GM13976 (cell line): ENCODE measurements at places on chromosomes 11 and 22.

DNA sequence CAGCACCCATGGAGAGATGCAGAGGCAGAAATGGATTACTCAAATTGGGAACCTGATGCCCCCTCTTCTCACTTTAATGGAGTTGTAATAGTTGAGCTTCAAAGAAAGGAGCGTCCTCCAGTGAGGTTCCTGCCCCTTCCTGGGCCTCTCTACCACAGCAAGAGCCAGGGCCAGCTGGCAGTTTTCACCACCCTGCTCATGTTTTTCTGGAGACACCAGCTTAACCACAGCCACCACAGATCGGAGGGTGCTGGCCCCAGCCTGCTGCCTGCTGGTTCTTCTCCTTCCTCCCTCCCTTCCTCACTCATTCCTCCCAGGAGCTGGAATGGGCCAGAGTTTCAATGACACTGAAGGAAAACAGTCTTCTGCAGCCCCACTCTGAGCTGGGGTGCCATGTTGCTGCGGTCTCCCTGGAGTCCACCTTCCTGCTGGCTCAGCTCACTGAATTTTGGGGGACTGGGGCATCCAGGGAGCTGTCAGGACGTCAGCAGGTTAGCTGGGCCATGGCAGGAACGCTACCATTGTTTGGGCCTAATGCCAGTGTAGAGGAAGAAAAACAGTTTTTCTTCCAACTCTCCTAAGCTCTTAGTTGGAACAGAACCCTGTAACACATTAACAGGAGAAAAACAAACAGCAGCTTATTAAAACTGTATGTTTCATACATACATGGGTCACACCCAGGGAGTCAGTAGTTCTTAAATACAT, 57.7 kb downstream of the TRAF6 start:
- no peak for DNase-seq

DNA sequence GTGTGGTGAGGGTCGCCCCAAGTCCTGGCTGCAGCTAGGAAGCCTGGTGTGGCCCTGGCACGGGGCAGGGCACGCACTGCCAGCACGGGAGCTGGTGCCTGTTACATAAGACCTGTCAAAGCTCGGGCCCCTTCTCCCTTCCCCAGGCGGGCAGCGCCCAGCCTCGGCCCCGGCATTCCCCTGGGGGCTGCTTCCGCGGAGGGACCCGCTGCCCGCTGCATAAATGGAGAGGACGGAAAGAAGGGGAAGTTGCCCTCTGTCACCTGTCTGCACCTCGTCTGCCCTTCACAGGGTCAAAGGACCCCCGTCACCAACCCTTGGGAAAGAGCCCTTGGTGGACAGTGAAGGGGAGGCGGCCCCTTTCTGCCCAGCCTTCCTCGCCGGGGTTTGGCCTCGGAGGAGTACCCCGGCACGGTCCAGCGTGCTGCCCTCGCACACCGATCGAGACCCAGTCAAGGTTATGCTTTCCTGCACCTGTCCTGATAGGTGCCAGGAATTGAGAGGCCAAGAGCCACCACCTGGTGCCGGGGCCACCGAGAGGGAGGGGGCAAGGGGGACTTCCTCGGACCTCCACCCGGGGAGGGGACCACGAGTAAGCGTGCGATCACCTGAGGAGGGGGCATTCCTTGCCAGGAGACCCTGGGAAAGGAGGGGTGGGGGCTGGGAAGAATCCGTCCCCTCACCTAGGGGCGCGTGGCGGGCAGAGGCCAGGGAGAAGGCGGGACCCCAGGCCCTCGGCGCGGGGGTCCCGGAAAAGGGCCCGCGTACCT, 16.8 kb upstream of the MFRP start:
- DNase-seq = no peak

GRCh38 chr11:88657076-88657738, 319.7 kb upstream of the CTSC start:
- DNase-seq = no peak

DNA sequence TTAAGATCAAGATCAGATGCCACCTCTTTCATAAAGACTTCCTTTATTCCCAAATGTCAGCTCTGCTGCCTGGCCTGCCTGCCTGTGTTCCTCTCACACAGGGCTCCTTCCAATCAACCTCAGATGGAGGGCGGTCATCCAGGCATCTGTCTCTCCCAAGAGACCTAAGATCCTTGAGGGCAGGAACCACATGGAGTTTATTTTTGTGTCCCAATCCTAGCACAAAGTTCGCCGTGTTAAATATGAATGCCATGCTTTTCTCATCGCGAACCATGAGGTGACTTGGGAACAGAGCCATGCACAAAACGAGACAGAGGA, 72.7 kb upstream of the ARFGAP3 start:
- DNase-seq = no peak

DNA sequence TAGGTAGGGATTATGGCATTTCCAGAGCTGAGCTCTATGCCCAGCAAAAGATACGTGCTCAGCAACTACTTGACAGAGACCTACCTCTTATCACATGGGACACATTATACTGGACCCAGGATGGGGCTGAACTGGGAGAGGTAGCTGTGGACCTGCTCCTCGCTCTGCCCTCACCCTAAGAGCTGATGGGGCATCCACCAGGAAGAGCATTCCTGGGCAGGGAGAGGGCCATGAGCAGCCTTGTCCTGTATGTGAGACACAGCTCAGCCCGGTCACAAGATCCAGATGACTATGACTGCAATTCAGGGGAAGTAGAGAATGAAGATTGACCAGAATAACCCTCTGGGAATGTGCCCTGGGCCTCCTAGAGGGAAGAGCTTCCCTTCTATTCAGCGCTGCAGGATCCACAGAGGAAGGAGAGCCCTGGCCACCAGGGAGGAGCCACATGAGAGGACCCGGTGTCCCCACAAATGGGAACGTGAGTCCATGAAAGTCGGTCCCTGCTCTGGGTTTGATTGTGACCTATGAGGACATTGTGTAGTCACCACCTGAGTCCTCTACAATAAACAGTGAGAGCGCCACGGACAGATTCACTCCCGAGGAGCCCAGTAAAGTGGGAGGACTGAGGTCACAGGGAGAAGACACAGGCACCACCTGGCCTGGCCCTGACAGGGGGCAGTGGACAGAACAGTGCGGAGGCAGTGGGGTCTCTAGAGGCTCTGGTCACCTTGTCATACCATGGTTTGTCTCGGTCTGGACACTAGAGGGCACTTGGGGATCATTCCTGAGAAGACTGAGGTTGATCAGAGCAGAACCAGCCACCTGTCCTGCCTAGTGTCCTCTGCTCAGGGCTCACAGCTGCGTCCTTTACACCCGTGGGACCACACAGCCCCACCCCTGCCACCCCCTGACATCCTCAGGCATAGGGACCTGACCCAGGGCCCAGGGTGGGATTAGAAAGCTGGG, 99.5 kb downstream of the ZNF280B start:
- peak; percentile 80 for DNase-seq

GRCh38 chr11:575313-575995, 816 bp upstream of the PHRF1 start:
- DNase-seq = no peak

DNA sequence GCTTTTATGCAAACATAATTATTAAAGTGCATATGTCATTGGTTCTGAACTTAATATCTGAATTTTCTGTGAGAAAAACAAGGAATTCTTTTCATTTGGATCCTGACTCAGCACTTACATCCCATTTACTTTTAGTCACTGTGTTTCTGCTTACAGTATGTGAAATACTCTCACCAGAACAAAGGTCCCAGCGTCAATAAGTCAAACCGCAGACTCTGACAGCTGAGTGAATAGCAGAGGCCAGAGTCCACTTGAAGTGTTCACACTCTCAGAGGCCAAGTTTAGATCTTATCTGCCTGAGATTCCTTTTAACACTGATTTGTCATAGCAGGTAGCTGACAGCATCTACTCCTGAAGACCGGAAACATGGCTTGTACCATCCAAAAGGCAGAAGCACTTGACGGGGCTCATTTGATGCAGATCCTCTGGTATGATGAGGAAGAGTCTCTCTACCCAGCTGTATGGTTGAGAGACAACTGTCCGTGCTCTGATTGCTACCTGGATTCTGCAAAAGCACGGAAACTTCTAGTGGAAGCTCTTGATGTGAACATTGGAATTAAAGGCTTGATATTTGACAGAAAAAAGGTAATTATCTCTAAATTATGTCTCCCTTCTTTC, 14.6 kb downstream of the BBOX1 start:
- DNase-seq = no peak

DNA sequence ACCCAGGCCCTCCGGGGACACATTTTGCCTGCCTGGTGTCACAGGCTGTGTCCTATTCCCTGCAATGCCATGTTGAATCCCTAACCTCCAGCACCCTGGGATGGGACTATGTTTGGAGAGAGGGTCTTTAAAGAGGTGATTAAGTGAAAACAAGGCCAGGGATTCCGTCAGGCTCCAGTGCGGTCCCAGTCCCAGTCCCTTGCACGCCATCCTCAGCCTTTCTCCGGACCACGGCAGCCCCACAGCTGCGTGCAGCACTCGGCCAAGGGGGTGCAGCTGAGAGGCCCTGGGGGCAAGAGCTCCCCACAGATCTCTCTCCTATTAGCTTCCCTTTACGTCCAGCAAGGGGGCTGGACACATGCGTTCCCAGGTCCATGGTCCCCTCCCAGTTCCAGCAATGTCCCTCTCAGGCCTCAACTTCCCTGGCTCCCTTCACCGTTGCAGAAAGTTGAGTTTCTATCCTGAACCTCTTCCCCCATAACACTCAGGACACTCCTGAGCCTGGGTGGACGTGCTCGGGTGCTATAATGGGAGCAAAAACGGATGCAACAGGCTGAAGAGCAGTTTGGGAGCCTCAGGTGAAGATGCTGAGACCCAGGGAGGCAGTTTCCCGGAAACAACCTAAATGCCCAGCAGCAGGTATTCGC, 1422.7 kb downstream of the BRD1 start:
- no peak for DNase-seq

- no peak for DNase-seq
Measured at GRCh38 chr11:74970852-74971395, 17.8 kb upstream of the NEU3 start.

- DNase-seq = no peak
Measured at GRCh38 chr11:45385844-45386243, 99.7 kb upstream of the SYT13 start.

DNA sequence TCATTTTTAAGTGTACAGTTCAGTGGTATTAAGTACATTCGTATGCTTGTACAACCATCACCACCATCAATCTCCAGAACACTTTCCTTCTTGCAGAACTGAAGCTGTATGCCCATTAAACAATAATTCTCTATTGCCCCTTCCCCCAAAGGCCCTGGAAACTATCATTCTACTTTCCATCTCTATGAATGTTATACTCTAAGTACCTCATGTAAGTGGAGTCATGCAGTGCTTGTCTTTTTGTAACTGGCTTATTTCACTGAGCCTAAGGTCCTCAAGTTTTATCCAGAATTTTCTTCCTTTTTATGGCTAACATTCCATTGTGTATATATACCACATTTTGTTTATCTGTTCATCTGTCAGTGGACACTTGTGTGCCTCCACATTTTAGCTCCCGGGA, 29.7 kb downstream of the MMP7 start:
- DNase-seq = no peak

DNA sequence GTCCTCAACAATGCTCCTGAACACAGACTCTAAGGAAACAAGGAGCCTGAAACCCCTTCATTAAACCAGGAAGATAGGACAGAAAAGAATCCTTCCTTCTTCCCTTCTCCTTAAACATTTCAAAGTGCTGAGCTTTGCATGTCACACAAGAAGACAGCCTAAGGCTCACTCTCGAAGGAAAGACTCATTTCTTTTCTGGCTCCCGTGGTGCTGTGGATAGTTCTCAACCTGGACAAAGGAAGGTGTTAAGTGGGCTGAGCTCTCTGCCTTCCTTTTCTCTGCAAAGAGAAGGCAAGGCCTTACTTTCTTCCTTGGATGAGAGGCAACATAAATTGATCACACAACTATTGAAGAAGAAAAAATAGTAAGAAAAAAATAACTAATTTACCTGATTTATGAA, 452.4 kb upstream of the DDI1 start:
- no peak for DNase-seq

- DNase-seq = no peak
Measured at GRCh38 chr11:35483131-35483820, 42.1 kb downstream of the PAMR1 start.

DNA sequence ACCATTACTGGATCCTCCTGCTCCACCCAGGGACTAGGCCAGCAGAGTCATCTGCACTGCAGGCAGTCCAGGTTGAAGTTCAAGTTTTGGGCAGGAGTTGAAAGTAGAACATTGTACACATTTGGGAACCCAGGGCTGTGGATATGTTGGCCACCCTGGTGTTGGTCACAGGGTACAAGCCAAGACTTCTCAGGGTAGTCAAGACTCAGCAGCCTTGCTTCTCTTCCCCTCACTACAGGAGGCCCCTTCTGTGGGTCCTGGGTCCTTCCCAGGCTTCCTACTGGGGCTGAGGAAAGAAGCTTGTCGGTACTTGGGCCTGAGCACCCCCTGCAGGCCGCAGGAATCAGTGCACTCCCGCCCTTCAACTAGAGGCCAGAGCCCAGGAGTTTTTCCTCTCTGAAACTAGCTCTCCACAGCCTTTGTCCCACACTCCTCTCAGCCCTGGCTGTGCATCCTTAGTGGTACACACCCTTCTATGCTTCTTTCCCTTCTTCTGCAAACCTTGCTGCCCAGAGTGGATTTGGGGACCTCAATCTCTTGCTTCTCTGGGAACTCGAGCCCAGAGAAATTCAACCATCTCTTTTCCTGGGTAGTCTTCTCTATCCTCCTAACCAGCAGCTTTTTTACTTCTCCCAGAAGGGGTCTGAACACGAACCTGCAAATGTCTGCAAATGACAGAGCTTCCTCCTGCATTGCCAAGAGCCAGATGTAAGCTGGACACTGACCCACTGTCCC, 2.6 kb upstream of the HPX start:
- peak; percentile 73 for DNase-seq

DNA sequence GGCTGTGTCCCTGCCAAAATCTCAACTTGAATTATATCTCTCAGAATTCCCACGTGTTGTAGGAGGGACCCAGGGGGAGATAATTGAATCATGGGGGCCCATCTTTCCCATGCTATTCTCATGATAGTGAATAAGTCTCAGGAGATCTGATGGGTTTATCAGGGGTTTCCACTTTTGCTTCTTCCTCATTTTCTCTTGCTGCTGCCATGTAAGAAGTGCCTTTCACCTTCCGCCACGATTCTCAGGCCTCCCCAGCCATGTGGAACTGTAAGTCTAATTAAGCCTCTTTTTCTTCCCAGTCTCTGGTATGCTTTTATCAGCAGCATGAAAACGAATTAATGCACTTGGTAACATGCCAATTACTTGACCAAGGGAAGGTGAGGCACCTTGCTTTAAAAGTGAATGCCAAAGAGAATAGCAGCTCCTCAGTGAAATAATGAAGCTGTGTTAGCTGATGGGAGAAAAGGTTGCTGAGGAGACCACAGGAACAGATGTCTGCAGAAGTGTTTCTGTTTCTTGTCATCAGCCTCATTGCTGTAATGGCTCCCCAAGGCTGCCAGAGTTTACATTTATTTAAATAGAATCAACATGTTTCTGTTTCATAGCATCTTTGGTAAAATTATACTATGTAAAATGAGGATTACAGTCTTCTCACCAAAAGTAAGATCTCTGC, 89.0 kb upstream of the CD44 start:
- no peak for DNase-seq
